Activated CD4-positive, CD25-positive, alpha-beta regulatory T cell (primary cell): ENCODE measurements at places on chromosomes 3 and 15.

DNA sequence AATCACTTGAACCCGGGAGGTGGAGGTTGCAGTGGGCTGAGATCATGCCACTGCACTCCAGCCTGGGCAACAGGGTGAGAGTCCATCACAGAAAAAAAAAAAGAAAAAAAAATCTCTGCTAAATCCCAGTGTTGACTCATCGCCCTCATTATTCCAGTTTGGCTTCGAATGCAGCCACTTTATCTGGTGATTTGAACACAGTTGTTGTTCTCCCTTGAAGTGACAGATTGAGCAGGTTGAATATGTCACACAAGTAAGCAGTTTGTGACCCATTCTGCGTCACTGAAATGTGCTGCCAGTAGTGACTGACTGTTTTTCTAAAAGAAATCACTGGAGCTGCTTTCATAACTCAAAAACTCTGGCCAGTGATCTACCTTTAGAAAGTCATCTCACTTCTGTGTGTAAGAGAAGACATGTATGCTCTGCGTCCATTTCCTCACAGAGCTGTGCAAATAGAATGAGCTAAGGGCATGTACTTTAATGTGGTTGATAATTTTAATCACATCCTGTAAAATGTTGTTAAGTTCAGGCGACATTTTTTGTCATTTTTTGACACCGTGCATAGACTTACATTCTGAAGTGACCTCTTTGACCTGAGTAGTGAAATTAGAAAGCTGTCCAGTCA lies 12.5 kb downstream of the DOCK3 start:
- no peak for DNase-seq

DNA sequence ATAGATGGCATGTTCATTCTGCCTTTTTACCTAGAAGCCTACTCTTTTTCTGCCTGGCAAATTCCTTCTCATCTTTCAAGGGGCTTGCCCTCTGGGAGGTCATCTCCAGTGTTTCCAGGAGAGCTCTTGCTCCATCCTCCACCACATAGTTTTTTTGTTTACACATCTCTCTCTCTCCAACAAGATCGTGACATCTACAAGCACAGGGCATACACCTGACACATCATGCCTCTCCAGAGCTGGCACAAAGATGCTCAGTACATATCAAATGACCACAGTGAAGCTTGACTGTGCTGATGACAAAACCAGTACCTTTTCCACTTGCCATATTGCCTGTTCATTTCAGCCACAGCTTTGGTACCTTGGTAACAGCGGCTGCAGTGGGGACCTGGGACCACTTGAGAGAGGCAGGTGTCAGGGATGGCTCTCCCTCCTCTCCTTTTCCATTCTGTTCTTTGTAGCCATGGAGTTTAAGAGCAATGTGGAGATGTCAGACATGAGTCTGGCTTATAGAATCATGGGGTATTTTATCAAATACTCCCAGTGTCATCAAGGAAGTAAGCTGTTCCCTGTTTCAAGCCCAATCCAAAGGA lies 15.4 kb downstream of the ALPK3 start:
- DNase-seq, result no peak

- no peak for DNase-seq
Observed at GRCh38 chr15:52652286-52652685, 26.9 kb downstream of the ATOSA start.

- DNase-seq, result no peak
Observed at GRCh38 chr3:101810022-101810418, 31.0 kb downstream of the NXPE3 start.

- no peak for DNase-seq
Observed at GRCh38 chr3:30682434-30683155, 76.2 kb downstream of the TGFBR2 start.

DNA sequence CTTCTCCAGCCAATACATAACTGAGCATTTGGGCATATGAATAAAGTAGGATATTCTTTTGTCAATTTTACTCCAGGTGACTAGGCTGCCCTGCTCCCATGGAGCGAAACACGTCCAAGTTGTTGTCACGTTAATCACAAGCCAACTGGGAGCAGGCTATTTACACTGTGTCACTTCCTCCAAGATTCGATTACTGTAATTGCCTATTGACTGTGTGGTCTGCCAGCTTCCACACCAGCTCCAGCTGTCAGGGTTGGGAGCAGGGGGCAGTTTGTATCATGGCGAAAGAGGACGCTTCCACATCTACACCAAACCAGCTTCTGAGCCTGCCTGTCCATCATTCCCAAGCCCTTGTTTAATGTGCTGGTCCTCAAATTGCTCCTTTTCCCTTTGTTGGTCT lies 89.2 kb upstream of the RORA start:
- DNase-seq, result no peak

DNA sequence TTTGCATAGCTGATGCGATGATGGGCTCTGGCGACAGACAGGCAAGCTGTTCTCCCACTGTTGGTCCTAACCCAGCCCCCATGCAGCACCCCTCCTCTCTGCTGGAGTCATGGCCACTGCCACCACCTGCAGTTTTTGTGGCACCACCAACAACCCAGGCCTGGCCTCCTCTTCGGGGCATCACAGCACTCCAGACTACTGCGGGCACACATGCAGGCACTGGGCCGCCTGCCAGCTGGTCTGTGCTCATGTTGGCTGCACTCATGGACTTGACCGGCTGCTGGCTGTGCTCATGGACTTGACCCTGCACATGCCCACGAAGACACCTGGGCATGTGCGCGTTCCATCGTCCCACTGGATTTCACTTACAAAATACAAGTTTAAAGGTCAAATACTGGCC lies 130.9 kb upstream of the TMEM108 start:
- no peak for DNase-seq

DNA sequence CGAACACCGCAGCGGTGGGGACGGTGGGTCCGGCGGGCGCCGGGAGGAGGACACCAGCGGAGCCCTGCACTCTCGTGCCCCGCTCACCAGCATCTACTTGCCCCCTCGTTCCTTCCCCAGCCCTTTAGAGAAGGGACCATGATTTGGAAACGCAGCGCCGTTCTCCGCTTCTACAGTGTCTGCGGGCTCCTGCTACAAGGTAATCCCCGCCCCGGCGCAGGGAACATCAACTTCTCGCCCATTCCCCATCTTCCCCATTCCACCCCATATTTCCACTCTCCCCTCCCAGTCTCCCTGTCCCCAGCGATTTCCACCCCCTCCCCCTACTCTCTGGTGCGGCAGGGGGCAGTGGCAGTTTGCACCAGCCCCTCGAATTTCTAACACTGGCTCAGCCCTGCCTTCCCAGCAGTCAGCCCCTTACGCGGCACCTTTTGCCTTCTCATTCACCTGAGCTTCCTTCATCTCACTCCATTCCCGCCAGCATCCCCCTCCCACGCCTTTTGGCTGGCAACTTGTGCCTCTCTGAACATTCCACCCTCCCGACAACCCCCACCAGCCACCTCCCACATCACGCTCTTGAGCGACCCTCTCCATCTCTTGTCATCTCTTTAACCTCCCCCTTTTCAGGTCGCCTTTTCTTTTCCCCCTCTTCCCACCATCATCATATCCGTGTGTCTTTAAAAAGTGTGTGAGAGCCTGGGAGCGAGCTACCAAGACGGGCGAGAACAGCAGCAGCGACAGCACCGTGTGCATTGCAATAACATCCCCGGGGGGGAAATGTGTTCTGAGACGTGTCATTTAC lies 882 bp downstream of the CADM2 start:
- DNase-seq, result no peak

DNA sequence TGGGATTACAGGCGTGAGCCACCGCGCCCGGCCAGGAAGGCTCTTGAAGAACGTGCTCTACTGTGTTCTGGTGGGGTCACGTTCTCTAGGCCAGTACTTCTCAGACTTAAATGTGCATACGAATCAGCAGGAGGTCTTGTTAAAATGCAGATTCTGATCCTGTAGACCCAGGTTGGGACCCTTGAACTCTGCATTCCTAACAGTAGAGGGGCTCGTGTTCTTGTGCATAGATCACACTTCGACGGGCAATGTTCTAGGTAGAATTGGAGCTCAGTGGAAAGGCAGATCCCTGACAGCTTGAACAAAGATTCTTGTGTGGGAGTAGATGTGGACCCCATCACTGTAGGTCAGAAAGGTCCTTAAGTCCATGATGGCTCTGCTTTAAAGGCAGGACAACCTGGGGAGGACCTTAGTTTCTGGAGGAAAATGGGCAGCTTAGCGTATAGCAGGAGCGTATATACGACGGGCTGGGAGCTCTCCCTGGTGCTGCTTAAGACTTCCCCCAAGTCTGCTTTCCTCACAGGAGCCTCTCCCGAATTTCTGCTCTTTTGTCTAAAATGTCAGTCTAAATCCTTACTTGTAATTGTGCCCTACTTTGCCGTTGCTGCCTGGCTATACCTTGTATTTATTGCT lies 16.9 kb upstream of the FAM81A start:
- no peak for DNase-seq

DNA sequence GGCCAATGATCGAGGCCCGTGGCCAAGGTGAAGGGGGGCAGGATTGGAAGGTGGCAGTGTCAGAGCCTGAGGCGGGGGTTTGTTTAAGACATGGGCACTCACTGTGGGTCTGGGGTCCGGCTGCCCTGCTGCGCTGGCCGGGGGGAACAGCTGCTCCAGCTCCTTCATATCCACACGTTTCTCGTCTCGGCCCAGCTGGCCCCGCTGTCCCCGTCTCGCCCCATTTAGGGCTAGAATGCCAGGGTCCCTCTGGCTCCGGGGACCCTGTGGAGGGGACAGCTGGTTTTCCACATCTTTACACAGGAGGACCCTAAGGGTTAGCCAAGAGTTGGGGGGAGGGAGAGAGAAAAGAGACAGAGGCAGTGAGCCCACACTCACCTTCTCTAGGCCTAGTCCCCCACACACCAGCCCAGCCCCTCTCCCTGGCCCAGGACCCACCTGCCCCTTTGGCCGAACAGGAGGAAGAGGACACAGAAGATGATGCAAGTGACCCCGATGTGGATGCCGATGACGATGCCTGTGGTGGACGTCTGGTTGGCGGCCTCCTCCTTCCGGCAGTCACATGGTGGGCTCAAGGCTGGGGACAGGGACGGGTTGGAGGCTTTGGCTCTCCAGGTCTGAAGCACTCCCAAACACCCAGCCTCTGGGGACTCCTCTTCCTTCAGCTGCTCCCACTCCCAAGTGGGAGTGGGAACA lies 25.0 kb downstream of the RNU5B-1 start:
- DNase-seq, result no peak

- DNase-seq, result no peak
Observed at GRCh38 chr3:72131899-72132298, 347.0 kb upstream of the PROK2 start.

GRCh38 chr3:99803297-99803696 lies 14.4 kb upstream of the CMSS1 start:
- no peak for DNase-seq

DNA sequence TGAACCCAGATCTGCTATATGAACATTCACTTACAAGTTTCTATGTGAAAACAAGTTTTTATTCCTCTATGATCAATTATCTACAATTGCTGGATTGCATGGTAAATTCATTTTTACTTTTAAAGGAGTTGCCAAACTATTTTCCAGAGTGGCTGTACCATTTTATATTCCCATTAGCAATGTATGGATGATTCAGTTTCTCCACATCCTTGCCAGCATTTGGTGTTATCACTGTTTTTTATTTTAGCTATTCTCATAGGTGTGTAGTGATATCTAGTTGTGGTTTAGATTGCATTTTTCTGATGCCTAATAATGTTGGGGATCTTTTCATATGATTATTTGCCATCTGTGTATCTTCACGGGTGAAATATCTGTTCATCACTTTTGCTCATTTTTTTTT lies 78.3 kb downstream of the APBA2 start:
- no peak for DNase-seq

- no peak for DNase-seq
Observed at GRCh38 chr3:67198374-67198773, 200.3 kb downstream of the KBTBD8 start.

DNA sequence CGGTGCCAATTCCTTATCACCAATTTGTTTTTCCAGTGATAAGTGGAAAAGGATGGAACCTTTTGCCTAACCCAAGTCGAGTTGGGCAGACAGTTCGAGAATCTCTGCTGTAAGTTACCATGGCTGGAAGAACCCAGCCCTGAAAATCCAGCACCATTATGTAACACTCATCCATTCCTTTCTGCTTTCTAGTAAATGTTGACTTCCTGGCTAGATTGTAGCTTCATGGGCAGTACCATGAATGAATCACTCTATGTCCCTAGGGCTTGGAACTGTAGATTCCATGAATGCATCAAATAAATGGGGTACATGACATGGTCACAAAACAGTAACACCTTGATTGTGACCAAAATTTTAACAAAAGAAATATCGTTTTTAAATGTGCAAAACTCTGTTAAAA lies 14.0 kb downstream of the CHCHD4 start:
- DNase-seq, result no peak

- DNase-seq, result no peak
Observed at GRCh38 chr3:115363071-115363470, 216.0 kb upstream of the ZBTB20 start.

GRCh38 chr15:36371509-36371908 lies 207.9 kb upstream of the CDIN1 start:
- DNase-seq, result no peak

- DNase-seq, result no peak
Observed at GRCh38 chr3:105823149-105823867, 45.5 kb downstream of the CBLB start.

DNA sequence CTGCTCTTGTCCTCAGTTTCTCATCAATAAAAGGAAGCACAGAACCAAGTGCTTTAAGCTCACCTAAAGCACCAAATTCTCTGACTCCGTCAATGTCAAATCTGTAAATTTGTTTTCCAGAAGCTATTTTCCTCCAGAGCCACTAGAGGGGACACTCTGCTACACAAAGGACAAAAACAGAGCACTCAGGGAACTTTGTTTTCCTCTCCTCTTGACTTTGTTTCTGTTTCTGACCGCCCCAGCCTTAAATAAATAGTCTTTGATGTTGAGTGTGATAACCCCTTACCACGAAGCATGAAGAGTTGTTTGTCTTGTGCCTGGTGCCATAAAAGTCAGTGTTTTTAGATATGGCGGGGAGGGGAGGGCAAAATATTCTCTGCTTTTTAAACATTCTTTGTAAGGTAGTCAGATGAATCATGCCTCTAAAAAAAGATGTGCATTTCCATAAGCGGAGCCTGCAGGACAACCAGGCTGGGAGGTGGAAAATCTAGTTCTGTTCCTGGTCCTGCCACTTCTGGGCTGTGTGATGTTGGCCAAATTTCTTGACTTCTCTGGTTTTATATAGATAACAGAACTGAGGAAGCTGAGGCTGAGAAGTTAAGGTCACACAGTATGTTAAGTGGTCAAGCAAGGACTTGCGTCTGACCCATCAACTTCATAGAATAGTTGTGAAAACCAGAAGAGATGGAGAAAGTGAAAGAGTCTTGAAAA lies 7.3 kb upstream of the ZBTB38 start:
- no peak for DNase-seq

- DNase-seq, result no peak
Observed at GRCh38 chr3:49466085-49466484, 4.0 kb upstream of the DAG1 start.

GRCh38 chr15:45234562-45235235 lies 17.3 kb upstream of the SLC28A2 start:
- DNase-seq, result no peak

GRCh38 chr3:103169289-103169688 lies 734.5 kb downstream of the ZPLD1 start:
- DNase-seq, result no peak

GRCh38 chr3:23740517-23740965 lies 65.2 kb upstream of the UBE2E1 start:
- no peak for DNase-seq

- DNase-seq, result no peak
Observed at GRCh38 chr15:100592898-100593297, 9.1 kb downstream of the LINS1 start.
